ENCODE measurements at places on chromosomes 7 and 10.

GRCh38 chr7:133452577-133452976 lies 199.7 kb downstream of the EXOC4 start:
- DNase-seq = no peak

DNA sequence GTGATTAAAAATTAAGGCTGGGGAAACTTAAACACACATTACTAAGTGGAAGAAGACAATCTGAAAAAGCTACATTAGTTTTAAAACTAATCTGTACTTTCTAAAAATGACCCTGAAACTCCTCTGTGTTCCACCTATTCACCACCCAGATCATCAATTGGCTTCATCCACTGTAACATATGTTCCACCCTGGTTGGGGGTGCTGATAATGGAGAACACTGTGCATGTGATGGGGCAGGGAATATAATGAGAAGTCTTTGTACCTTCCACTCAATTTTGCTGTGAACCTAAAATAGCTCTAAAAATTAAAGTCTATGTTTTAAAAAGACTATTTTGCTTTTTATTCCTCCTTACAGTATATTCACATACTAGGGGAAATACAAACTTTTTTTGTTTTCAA lies 132.7 kb downstream of the CNOT4 start:
- DNase-seq = no peak

GRCh38 chr7:13159467-13160184 lies 472.2 kb downstream of the ARL4A start:
- DNase-seq = no peak

GRCh38 chr10:96608805-96609204 lies 22.0 kb upstream of the TM9SF3 start:
- no peak for DNase-seq

GRCh38 chr7:144629011-144629410 lies 206.8 kb downstream of the TPK1 start:
- no peak for DNase-seq

DNA sequence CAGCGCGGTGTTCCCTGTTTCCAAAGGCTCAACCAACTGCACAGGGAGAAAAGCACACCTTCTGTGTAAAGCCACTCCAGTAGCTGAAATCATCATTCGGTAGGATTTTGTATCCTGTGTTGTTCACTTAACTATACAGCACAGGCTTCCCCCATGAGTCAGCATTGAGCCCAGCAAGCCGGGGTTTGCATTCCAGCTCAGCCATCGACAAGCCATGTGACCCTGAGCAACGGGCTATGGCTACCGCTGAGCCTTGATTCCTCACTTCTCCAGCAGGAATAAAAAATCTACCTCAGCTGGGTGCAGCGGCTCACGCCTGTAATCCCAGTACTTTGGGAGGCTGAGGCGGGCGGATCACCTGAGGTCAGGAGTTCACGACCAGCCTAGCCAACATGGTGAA lies 44.1 kb upstream of the ATP6V0A4 start:
- no peak for DNase-seq

DNA sequence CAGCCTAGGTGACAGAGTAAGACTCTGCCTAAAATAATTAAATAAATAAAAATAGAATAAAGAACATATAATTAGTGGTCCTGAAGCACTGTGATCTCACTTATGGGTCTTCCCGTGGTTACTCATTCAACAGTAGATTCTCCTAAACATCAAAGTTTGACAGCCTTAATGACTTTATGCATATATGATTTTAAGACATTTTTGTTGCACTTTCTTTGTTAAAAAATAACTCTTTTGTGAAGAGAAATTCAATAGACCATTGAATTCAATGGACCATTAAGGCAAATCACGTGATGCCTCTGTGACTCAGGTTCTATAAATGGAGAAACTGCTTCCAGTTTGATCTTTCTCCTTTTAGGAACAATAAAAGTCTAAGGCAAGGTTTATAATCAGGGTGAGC lies 59.6 kb downstream of the ATOH7 start:
- no peak for DNase-seq

Measured in activated CD4-positive, alpha-beta T cell treated with anti-CD3 and anti-CD28 coated beads for 1 hour (primary cell).